ENCODE measurements at places on chromosomes 6 and 20. TPM values are rescaled to one million over a fixed set of nuclear protein-coding genes. Genes with fewer than 3 reads are reported as not detected.

ANKRD66 gene
- not detected for polyA plus RNA-seq

C6orf62 gene
- 83.4 TPM for polyA plus RNA-seq

OR2J1 gene
- polyA plus RNA-seq, result not detected

USP49 gene
- 0.27 TPM for polyA plus RNA-seq

HLA-DQB2 gene
- polyA plus RNA-seq, result 2.7 TPM

PTPRT gene
- 0.07 TPM for polyA plus RNA-seq

CYP21A2 gene
- 3.4 TPM for polyA plus RNA-seq

TXLNB gene
- polyA plus RNA-seq, result 0.27 TPM

CST3 gene
- 444 TPM for polyA plus RNA-seq

ARG1 gene
- not detected for polyA plus RNA-seq

CLIC5 gene
- 19.5 TPM for polyA plus RNA-seq

TPMT gene
- polyA plus RNA-seq, result 72.5 TPM
